ENCODE measurements at places on chromosomes 6 and 20.

DNA sequence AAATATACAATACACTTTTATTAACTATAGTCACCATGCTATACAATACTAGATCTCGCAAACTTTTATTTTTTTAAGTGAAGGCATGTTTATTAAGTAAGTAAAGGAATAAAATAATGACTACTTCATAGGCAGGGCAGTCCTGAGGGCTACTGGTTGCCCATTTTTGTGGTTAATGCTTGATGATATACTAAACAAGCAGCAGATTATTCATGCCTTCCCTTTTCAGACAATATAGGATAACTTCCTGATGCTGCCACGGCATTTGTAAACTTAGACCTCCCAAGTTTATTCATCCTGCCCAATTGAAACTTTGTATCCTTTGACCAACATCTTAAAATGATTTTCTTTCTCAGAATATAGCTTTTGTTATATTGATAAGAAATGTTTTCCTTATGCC is 24.7 kb upstream of the HIVEP1 start:
- no peak for DNase-seq

GRCh38 chr20:63700199-63701050 is 4.0 kb downstream of the TNFRSF6B start:
- no peak for DNase-seq

DNA sequence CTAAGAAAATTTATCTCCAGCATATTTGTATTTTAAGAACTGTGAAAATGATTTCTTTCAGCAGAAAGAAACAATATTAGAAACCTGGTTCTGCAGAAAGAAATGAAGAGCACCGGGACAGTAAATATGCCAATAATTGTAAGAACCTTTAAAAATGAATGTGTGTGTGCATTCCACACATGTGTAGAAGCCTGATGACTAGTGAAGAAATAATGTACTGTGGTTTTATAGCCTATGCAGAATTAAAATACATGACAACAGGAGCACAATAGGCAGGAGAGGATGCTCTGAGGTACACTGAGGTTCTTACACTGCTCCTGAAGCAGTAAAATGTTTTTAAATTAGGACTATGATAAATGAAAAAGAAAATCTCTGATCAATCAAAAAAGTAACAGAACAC is 48.9 kb downstream of the SNX14 start:
- no peak for DNase-seq

DNA sequence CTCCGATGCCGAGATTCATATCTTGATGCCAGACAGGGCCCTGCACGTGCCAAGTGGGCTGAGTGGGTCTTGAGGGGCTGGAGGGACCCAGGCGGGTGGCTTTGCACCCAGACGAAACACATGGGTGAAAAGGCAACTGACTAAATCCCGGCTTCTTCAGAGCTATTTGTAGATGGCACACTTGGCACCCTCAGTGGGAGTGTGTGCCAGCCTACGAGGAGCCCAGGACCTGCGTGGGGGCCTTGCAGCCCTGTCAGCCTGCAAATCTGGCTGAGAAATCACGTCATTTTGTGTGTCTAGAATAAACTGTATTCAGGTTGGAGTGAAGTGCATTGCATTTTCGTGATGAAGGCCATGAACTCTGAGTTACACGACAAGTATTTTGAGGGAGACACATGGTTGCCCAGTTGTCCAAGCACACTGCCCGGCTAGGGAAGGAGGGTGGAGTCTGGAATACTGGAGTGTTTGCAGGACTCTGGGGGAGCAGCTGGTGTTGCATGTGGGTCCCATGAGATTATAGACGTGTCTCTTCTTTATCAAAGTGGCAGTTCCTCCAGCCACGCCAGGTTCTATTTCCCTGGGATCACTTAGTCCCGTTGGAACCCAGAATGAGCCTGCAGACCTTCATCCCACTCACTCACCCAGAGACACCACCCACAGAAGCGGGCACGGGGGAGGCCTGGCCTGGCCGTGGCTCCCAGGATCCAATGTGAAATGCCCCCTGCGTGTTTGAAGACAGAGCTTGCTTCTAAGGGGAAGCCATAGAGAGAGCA is 60.2 kb downstream of the DLL1 start:
- no peak for DNase-seq

GRCh38 chr6:169420912-169421543 is 167.4 kb upstream of the THBS2 start:
- no peak for DNase-seq

GRCh38 chr20:57802765-57803507 is 93.1 kb upstream of the PMEPA1 start:
- no peak for DNase-seq

GRCh38 chr6:87350516-87350915 is 5.9 kb downstream of the C6orf163 start:
- no peak for DNase-seq

- DNase-seq, result no peak
Observed at GRCh38 chr6:49565261-49565660, 14.8 kb downstream of the C6orf141 start.

- no peak for DNase-seq
Observed at GRCh38 chr6:16216501-16217155, 21.8 kb upstream of the GMPR start.

GRCh38 chr6:14987490-14987889 is 258.4 kb upstream of the JARID2 start:
- no peak for DNase-seq

DNA sequence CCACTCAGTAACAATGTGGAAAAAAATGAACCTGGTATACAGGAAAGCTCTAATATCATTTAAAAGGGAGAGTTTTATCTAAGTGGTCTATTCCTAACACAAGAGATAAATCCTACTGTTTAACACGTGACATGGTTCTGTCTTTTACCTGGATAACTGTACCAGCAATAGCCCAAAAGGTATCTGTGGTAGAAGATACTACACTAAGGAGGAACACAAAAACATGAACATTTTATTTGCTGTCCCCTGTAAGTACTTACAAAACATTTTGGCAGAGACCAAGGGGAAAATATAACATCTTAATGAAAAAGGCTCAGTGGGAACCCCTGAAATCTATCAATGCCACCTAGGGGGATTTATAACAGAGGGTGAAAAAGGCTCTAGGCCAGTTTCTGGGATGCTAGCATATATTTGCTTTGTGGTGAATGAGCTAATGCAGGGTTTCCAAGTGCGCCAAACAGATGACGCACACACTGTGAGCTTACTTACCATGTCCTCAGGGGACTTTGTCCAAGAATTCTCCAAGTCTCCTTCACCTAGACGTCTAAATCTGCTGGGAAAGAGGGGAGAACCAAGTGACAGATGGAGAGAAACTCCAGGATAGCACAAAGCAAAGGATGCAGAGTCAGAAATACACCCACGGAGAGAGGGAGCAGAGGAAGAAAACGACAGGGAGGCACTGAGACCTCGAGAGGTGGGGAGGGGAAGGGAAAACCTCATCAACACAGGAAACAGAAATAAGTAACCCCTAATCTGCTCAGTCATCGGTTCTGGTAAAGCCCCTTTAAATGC is 147.9 kb upstream of the PRND start:
- DNase-seq, result no peak

- DNase-seq, result no peak
Observed at GRCh38 chr6:159114569-159114968, 54.6 kb upstream of the FNDC1 start.

DNA sequence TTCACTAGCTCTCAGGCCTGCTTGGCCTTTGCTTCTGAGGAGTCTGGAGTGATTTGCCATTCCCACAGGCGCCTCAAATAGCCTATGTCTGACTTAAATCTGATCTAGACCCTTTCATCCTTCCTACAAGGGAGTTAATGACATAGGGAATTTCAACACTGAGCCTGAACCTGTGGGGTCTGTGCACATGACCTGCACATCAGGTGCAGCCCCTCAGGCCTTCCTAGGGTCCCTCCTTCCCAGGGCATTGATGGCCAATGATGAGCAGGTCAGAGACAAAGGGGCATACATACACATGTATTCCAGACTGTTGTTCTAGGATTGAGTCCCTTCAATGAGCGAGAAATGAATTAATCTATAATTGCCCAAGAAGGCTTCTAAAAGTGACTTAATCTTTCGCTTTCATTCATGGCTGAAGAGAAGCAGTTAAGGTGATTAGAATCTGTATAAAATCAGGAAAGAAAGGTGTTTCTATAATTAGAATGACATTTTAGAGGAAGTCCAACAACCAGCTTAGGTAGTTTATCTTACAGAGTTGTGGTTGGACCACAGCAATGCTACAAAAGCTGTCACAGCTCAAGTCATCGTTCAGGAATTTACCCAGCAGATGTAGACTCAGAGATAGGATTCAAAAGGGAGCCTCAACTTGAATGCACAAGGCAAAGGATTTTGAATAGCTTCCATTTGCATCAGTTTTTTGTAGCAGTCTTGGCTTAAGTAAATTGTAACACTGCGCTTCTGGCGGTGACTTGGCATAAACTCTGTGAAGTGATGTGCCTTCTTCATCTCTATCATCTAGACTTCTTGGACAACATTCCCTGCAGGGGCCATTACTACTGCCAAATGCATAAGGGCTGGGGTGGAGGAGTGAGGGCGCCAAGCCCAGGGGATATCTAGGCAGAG is 27.0 kb upstream of the TBC1D7 start:
- no peak for DNase-seq

DNA sequence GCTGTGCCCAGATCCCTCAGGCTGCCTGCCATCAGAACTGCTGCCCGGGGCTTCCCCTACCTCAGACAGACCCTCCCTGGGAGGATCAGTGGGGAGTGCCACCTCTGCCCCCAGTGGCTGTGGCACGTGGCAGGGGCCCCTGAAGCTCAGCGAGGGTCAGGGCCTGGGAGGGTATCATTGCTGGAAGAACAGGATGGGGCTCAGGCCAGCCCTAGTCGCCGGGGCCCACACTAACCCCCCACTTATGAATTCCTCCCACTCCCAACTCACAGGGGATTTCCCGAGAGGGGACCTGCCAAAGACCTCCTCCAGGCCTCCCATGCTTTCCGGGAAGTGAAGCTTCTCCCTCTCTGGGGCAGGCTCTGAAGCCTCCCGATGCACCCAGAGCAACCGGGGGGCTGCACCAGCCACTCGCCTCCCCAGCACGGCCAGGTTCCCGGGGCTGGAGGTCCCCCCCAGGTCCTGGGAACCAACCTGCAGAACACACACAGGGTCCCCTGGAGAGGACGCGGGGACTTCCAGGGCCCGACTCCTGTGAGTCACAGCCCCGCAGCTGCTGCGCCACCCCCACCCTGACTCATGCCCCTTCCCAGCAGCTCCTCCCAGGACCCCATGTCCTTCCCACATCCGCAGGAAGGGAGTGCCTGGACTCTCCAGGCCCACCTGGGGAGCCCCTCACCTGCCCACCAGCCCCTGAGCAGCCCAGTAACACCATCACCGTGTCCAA is 2.5 kb downstream of the TNFRSF6B start:
- DNase-seq, result no peak

DNA sequence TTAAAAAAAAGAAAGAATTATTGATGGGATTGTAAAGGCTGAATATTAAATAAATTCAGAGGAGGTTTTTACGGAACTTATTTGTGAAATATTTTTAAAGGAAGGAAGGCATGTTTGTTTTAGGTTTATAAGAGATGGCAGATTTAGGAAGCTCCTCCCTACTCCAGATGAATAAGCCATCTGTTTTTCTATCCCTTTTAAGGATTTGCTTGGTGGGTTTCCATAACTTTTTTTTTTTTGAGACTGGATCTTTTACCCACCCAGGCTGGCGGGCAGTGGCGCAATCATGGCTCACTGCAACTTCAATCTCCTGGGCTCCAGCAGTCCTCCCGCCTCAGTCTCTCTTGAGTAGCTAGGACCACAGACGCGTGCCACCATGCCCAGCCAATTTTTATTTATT is 30.4 kb downstream of the PTPRA start:
- no peak for DNase-seq

DNA sequence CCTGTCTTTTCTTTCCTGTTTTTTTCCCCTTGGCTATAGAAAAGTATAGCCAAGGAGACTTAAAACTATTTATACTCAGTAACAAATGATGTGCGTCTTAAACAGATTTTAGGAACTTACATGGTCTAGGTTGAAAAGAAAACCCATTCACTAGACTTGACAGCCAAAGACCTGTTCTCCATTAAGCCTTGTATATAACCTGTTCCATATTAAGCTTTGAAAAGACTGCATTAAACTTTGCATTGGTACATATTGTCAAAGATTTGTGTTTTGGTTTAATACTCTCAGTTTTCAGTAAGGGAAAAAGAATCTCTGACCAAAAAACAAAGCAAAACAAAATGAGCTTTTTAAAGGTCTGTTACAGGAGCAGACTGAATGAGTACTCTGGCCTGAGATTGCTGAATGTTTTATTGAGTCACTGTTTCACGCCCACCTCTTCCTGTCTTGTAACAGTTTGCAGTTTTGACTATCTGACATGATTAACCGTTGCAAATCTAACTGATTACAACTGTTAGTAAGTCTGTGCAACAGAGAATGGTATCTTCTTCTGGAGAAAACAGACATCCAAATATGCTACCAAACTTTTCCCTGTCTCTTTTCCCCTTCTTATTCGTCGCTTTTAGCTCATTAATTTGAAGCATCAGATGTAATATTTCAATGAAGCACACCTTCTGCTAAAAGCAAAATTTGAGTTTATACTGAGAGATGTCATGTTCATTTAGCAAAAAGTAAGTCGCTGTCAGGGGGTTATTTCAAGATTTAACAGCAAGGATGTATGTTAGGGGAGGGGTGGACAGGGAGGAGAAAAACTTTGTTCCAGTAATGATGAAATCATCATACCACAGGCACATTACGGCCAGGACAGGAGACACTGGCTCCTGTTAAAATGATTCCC is 59.1 kb upstream of the SUPT3H start:
- DNase-seq, result no peak

- no peak for DNase-seq
Observed at GRCh38 chr6:141587482-141588266, 545.1 kb upstream of the GJE1 start.
